ENCODE measurements at places on chromosomes 2 and 18.

GRCh38 chr2:233307565-233307964, at the start of gene SAG:
Gene SAG (plus strand): TSS chr2:233307816. CDS start chr2:233309190, 1,374 bp downstream.
- DNase-seq: no peak

DNA sequence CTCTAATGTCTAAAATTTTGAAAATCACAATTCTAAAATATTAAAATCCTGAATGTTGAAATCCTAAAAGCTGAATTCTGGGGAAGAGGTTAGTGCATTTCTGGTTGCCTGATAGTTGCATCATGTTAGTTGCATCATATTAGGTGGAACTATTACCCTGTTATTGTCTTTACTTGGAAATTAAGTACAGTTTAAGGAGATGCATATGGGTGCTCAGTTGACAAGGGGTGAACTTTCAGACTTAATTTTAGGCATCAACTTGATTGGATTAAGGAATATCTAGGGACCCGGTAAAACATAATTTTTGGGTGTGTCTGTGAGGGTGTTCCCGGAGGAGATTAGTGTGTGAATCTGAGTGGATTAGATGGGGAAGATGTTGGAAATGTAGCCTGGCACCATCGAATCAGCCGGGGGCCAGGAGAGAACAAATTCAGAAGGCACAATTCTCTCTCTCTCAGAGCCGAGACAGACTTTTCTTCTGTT, 409.8 kb downstream of the PLCL1 start:
- DNase-seq: no peak

GRCh38 chr2:118593257-118593656, 254.2 kb downstream of the EN1 start:
- no peak for DNase-seq

DNA sequence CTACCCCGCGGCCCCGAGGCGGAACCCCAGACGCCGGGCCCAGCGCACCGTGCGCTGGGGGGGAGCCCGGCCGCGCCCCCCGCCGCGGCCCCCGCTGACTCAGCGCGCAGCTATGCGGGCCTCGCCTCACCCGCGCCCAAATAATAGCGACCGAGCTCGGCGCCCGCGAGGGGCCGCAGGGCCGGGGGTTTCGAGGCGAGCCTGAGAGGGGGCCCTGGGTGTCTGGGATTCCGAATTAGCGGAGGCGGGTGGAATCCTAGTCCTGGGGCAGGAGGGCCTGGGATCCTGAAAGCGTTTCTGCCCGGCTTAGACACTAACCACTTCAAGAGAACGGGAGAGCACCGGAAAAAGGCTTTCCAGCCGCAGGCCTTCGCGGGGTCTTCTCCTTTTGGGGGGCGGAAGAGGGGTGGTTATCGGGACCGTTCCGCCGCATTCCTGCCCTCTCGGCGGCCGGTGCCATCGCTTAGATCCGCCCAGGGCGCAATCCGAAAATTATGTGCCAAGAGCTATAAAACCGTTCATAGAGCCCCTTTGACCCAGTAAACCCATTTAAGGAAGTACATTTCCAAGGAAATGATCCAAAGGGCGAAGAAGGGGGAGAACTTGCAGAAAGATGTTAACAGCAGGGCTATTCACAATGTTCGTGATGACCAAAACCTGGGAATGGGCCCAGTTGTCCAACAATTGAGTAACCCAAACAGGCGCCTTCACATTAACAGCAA, 681 bp upstream of the ROCK2 start:
- peak; percentile 2 for DNase-seq

DNA sequence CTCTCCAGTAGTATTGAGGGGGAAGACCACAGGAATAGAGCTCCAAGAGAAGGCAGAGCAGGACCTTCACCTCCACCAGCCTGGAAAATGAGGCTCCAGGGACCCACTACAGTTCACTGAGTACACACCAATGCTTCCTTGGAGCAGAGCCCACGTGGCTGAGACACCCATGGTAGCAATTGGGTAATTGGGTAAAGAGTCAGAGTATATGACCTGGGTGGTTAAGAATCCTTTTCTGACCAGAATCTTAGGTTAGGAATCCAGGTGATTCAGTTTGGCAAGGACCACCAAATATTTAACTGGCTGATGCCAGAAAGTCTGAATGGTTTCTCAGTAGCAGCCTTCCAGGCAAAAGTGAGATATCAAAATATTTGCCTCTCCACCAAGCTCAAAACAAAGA, 107.7 kb downstream of the MDH1 start:
- DNase-seq: no peak
